ENCODE measurements at places on chromosomes 7 and 10. TPM values are rescaled to one million over a fixed set of nuclear protein-coding genes. Genes with fewer than 3 reads are reported as not detected.

AMPH gene
- 4.8 TPM for total RNA-seq

MACC1 gene
- 11.0 TPM for total RNA-seq

NRAP gene
- total RNA-seq: not detected

SPDYE6 gene
- total RNA-seq: not detected

LBX1 gene
- not detected for total RNA-seq

ADRB1 gene
- total RNA-seq: 0.13 TPM
